HCT116 (cell line): ENCODE measurements at places on chromosomes 13 and 19.
A peak's percentile ranks its signal among the peaks of the same experiment; 100 is the strongest.

- no peak for DNase-seq
These were observed 461 bp upstream of the HSPB6 start for GRCh38 chr19:35757231-35757748.

DNA sequence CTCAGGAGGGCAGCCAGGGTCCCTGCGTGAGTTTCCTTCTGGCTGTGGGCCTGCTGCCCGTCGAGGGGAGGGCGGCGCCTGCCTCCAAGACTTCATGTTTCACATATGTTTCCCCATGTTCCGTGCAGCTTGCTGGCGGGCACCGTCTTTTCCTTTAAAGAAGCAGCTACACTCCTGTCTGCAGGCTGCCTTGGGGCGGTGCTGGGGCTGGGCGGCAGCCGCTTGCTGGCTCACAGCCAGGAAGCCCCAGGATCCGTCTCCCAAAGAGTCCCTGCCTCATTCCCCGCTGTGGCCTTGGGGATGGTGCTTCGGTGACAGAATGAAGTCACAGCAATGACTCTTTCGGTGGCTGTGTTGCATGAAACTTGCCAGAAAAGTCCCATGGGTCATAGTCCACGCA is 24.9 kb downstream of the PIAS4 start:
- no peak for DNase-seq

- DNase-seq = no peak
These were observed 6.7 kb upstream of the RANBP3 start for GRCh38 chr19:5984600-5984999.

DNA sequence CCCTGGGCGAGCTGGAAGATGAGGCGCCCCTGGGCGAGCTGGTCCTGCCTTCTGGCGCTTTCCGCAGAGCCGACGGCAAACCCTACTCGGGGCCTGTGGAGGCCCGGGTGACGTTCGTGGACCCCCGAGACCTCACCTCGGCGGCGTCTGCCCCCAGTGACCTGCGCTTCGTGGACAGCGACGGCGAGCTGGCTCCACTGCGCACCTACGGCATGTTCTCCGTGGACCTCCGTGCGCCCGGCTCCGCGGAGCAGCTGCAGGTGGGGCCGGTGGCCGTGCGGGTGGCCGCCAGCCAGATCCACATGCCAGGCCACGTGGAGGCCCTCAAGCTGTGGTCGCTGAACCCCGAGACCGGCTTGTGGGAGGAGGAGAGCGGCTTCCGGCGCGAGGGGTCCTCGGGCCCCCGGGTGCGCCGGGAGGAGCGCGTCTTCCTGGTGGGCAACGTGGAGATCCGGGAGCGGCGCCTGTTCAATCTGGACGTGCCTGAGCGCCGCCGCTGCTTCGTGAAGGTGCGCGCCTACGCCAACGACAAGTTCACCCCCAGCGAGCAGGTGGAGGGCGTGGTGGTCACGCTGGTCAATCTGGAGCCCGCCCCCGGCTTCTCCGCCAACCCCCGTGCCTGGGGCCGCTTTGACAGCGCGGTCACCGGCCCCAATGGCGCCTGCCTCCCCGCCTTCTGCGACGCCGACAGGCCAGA is 6.3 kb downstream of the CILP2 start:
- DNase-seq = no peak

DNA sequence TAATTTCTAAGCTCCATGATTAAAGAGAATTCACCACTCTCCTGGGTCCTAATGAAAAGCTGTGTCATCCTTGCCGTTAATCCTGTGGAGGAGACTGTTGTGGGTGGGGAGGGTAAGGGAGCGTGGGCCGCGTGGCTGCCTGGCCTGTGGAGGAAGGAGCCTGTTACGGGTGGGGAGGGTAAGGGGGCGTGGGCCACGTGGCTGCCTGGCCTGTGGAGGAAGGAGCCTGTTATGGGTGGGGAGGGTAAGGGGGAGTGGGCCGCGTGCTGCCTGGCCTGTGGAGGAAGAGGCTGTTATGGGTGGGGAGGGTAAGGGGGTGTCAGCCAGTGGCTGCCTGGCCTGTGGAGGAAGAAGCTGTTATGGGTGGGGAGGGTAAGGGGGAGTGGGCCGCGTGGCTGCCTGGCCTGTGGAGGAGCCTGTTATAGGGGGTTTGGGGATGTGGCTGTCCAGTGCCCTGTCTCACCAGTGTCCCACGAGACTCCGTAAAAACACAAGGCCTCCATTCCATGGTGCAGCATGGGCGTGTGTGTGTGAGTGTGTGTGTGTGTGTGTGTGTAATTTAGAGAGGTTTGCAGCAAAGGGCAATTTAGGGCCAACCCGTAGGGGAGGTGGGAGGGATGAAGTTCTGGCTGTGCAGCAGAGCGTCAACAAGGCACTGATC is 15.6 kb upstream of the DCUN1D2 start:
- no peak for DNase-seq

GRCh38 chr19:8526345-8527091 is 12.6 kb upstream of the ZNF414 start:
- DNase-seq = peak; percentile 75

- DNase-seq = no peak
These were observed 147.5 kb downstream of the NDFIP2 start for GRCh38 chr13:79628463-79628862.

DNA sequence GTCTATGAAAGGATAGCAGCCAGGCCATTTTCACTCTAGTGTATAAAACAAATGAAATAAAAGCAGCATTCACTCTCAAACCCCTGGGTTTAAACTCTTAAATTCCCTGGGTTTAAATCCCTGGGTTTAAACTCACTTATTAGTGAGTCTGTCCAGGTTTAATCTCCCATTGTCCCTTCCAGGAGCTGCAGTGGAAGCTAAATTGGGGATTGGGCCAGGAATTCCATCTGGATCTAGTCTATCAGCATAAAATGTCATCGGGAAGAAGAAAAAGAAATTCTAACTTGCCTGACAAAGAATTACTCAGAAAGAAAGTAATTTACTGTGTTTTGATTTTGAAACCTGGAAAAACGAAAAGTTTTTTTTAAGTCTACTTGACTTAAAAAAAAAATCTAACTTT is 54.8 kb downstream of the FRY start:
- DNase-seq = no peak

DNA sequence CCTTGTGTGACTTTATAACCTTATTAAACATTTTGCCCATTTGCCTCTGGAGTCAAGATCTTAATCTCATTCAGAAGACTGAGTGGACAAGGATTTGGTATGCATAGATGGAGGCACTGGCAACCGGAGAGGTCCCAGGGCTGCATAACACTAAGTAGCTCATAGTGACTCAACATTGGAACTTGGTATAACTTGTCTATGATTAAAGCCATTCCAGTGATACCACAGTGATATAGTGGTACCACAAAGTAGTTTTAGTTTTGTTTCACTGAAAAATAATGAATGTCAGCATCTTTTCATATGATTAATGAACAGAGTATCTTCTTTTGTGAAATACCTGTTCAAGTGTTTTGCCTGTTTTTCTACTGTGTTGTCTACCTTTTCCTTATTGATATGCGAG is 26.4 kb downstream of the CDK8 start:
- DNase-seq = no peak

DNA sequence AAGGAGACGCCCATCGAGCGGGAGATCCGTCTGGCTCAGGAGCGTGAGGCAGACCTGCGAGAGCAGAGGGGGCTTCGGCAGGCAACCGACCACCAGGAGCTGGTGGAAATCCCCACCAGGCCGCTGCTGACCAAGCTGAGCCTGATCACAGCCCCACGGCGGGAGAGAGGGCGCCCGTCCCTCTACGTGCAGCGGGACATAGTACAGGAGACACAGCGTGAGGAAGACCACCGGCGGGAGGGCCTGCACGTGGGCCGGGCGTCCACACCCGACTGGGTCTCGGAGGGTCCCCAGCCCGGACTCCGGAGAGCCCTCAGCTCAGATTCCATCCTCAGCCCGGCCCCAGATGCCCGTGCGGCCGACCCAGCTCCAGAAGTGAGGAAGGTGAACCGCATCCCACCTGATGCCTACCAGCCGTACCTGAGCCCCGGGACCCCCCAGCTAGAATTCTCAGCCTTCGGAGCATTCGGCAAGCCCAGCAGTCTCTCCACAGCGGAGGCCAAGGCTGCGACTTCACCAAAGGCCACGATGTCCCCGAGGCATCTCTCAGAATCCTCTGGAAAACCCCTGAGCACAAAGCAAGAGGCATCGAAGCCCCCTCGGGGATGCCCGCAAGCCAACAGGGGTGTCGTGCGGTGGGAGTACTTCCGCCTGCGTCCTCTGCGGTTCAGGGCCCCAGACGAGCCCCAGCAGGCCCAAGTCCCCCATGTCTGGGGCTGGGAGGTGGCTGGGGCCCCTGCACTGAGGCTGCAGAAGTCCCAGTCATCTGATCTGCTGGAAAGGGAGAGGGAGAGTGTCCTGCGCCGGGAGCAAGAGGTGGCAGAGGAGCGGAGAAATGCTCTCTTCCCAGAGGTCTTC is 7.1 kb downstream of the MISP start:
- no peak for DNase-seq

- DNase-seq = no peak
These were observed 25.7 kb downstream of the ARL11 start for GRCh38 chr13:49654011-49654410.

- no peak for DNase-seq
These were observed 24.9 kb upstream of the GAS6 start for GRCh38 chr13:113888701-113889330.

GRCh38 chr13:23678795-23679194 is 108.6 kb downstream of the TNFRSF19 start:
- no peak for DNase-seq

- DNase-seq = no peak
These were observed 858 bp upstream of the USP12 start for GRCh38 chr13:27172495-27172842.

DNA sequence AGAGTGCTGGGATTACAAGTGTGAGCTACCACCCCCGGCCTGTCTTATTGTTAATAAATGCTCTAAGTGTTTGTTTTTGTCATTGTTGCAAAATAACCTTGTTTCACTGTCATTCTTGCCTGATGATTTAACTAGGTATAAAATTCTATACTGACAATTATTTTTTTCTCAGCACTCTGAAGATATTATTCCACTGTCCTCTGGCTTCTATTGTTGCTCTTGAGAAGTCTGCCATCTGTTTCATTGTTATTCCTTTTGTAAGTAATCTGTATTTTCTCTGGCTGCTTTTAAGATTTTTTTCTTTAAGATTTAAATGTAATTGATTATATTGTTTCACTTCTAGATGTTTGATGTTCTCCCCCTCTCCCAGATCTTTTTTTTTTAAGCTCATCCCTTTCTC is 17.6 kb downstream of the ZNF420 start:
- no peak for DNase-seq

GRCh38 chr19:8158411-8159074 is 9.2 kb upstream of the FBN3 start:
- peak; percentile 79 for DNase-seq

DNA sequence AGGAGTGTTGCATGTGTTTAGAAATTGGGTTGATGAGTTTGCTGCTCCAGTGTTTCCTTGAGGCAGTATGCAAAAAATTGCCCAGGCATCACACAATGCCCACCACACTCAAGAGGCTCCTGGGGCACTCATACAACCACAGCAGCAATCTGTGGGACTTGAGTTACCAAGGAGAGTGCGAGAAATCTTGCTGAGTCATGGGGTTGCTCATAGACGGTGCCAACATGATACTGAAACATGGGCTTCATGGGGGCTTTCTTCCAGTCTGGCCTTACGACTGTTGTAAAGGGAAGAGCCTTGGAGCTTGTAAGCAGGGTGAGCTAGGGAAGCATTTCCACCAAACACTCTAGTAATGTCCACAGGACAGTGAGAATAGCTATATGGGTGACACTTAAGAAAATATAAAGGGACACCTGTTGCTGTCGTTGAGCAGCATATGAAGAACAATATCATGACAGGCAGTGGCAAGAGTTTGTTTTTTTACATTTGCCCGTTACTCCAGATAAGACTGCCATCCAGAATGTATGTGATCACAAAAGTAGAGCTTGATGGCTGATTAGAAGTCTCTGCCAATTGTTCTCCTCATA is 1237.4 kb downstream of the UQCRFS1 start:
- DNase-seq = no peak

DNA sequence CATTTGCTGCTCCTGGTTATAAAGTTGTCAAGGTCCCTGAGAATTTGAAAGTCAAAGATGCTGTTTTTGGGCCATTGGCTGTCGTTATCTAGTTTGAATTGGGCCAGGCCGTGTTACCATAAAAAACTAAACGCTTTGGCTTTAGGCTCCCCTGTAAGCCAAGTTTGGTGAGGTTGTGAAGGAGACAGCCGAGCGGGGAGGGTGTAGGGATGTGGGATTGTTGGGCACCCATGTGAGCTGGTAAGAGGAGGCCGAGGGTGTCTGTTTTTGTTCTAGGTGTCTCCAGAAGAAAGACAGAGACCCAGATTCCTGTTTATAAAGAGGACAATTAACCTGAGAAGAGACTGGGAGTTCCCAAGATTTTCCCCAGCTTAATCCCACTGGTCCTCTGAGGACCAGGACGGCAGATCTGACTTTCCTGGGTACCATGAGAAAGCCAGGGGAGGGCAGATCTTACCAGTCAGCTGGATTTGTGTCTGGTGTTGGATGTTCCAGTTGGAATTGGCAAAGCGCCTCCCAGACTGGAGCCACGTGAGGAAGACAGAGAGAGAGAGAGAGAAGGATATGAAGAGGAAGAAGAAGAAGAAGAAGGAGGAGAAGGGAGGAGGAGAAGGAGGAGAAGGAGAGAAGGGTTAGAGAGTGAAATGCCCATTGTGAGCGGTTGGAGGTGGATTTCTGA is 25.1 kb downstream of the TMEM255B start:
- no peak for DNase-seq

DNA sequence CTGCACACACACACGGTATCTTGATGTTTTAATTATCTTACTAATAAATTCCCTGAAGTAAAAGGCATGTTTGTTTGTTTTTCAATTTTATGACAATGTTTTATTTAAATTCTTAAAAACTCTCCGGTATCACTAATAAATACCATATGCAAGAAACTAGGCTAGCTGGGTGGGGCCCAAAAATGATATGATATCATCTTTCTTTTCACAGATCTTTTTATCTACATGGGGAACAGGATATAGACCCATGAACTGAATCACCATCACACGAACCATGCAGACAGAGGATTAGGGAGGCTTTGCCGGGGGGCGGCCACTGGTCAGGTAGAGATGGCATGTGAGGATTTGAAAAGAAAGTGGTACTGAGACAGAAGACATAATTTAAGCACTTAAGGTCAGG is 266.4 kb downstream of the ENOX1 start:
- no peak for DNase-seq

DNA sequence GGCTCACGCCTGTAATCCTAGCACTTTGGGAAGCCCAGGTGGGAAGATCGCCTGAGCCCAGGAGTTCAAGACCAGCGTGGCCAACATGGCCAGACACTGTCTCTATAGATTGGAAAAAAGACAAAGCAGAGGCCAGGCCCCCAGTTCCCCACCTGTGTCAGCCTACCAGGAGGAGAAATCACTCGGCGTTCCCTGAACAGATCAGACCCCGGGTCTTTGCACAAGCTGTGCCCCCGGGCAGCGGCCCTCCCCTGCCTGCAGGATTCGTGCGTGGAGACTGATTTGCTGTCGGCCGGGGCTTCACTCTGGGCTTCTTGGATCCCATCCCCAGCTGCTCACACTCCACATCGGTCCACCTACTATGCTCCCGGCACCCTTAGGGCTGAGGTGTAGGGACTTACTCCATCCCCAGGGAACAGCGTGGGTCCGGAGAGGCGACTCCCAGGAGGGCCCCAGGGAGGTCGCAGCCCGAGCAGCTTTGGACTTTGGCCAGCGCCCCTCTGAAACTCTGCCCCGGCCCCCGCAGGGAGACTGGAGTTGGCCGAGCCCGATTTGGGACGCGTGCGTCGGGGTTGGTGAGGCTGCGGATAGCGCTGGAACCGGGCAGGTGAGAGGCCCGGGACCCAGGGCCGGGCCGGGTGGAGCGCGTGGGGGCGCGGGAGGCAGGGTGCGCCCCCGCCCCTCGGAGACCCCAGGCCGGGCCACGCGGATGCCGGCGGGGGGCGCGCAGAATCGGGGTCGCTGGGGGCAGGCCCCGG is 515 bp upstream of the EFNA2 start:
- no peak for DNase-seq

- no peak for DNase-seq
These were observed 1.6 kb downstream of the OXGR1 start for GRCh38 chr13:96992633-96993032.
